Stimulated activated CD8-positive, alpha-beta memory T cell treated with anti-CD3 and anti-CD28 coated beads, Interleukin-15, amount 100 ng/mL, for 24 hours (primary cell): ENCODE measurements at places on chromosomes 7 and 10.

- DNase-seq: no peak
Observed at GRCh38 chr7:1843921-1844335, 173.9 kb downstream of the ELFN1 start.

GRCh38 chr10:1230138-1230537 lies 174.0 kb downstream of the WDR37 start:
- no peak for DNase-seq

- DNase-seq: no peak
Observed at GRCh38 chr7:23470330-23471105, at the start of gene IGF2BP3. TSS of gene IGF2BP3 (minus strand) at chr7:23470491. CDS start at chr7:23470110, 381 bp downstream.

- no peak for DNase-seq
Observed at GRCh38 chr10:110033701-110034235, 26.0 kb downstream of the ADD3 start.

DNA sequence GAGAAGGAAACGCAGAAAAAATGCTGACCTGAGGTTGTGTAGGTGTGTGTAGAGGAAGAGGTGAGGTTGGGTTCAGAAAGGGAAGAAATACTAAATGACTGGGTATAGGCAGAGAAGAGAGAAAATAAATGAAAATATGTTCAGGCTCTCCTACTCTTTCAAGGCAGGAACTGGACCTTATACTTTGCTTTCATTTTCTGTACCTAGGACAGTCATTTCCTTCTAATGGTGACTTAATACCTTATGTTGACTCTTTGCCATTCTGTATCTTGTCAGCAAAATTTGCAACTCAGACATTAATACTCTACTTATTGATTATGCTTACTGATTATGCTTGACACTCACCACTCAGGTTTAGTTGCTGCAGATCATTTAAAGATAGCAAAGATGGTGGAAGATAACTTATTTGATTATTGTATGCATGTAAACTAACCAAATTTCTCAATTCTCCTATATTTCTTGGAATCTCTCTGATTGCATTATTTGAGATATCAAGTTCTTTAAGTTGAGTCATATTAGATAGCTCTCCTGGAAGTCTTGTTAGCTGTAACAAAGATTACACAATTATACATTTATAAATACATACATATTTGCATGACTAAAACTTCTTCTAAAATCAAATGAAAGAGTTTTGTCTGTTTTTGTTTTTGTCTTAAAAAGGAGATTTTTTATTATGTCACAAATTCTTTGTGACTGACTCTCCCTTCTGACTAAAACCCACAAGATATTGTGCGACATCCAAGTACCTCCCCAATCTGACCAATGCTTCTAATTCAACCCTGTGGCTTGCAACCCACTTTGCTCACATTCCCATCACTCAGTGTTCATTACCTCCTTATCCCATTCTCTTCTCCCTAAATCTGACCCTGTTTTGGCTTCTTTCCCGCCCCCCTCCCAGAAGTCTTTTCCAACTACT lies 20.0 kb downstream of the LRRD1 start:
- no peak for DNase-seq
